Iris pigment epithelial cell (primary cell): ENCODE measurements at places on chromosomes 1 and 21.

GRCh38 chr1:202588503-202589189, 121.6 kb downstream of the SYT2 start:
- DNase-seq: no peak

DNA sequence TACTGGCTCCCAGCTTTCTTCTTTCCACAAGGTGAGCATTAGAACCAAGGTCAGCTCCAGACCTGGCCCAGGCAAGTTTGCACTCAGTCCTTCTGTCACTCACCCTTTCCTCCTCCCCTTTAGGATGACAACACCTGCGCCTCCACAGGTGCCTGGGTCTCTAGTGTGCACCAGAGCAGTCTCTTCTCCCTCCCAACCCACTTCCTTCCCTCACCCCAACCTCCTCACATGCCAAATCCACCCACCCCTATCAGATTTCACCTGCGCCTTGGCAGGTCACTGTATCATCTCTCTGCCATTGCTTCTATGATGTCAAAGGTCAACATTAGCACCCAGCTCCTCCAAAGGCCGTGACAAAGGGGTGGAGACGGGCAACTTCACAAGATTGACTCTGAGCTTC, 38.0 kb downstream of the LBR start:
- no peak for DNase-seq

DNA sequence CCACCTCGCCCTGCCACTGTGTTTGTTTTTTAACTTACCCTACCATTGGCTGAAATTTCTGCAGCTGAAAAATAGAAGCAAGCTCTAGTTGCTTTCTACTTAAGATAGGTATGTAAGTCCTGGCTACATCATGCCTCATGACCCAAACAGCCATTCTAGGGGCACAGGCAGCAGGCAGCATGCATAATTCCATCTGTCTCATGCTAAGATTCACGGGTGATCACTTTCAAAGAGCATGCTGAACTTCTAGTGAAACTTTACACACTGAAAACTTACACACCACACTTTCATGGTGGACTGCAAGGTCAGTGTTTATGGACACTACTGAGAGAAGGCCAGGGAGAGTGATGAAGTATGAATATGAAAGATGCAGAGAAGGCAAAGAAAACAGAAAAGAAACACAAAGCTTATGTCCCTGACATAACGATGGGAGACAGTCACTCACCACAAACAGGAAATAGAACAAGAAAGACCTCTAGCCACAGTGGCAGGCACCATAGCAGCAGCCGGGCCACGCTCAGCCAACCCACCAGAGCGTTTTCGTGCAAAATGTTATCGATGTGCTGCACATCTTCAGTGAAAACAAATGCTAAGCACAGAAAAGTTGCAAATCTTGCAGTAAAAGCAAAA, 102.3 kb upstream of the TIAM1 start:
- DNase-seq: no peak

GRCh38 chr1:157992031-157992832, 1.2 kb upstream of the KIRREL1 start:
- DNase-seq: peak; percentile 60

DNA sequence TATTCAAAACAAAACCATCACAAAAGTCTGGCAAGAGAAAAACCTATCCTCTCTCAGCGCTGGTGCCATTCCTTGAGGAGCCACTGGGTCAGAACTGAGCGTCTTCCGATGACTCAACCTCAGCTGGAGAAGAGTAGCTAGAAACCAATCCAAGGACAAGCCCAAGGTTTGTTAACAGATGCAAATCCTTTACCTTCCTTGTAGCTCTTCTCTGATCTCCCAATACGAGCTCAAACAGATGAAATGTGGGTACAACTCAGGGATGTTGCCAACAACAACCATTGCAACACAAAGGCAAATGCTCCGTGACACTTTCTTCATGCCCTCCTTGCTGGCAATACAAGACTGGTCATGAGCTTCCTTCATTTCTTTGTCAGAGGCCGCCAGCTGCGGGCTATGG, 337.1 kb downstream of the SIPA1L2 start:
- no peak for DNase-seq
